ENCODE measurements at places on chromosomes 6 and 20. TPM values are rescaled to one million over a fixed set of nuclear protein-coding genes. Genes with fewer than 3 reads are reported as not detected.

GRCh38 chr6:11139051-11139960, 27.8 kb upstream of the ERVFRD-1 start:
- peak; percentile 94 for DNase-seq

DNA sequence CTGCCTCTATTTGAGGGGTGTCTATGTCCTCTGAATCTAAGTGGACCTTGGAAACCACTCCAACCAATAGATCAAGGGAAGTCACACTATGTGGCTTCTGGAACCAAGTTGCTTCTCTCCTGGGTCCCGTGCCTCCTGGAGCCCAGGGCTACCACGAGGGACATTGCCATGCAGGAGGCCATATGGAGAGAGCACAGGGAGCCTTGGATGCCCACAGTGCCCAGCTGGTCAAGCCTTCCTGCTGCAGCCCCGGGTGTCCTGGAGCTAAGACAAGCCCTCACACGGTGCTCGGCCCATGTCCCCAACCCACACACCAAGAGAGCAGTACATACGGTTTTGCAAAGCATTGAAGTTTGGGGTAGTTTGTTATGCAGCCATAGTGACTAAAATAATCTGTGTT, 231.6 kb downstream of the SYNDIG1 start:
- DNase-seq = no peak

GRCh38 chr6:23566418-23566817, 559.6 kb upstream of the NRSN1 start:
- no peak for DNase-seq

GRCh38 chr20:38962928-38963401, 821 bp downstream of the DHX35 start:
- no peak for DNase-seq

- peak; percentile 89 for DNase-seq
Observed at GRCh38 chr6:42118162-42119001, 24.0 kb downstream of the C6orf132 start.

- peak; percentile 56 for DNase-seq
Observed at GRCh38 chr20:19253916-19254820, 41.7 kb downstream of the SLC24A3 start.

DNA sequence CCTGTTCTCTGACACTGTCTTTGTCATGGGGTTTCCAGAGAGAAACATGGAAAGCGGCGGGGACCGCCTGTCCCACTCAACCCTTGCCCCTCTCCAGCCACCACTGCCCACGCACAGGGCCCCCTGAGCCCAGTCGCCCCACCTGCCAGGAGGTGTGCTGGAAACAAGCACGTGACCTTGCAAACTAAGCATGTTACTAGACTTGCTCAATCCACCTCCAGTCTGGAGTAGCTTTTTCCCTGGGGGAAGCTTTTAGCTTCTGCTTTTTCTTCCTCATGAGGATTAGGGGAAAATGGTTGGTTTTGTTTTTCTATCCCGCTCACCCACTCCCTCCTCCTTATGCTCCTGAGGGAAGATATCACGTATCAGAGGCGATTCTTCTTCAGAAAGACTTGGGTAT, 105.7 kb downstream of the PLEKHG1 start:
- no peak for DNase-seq

DNA sequence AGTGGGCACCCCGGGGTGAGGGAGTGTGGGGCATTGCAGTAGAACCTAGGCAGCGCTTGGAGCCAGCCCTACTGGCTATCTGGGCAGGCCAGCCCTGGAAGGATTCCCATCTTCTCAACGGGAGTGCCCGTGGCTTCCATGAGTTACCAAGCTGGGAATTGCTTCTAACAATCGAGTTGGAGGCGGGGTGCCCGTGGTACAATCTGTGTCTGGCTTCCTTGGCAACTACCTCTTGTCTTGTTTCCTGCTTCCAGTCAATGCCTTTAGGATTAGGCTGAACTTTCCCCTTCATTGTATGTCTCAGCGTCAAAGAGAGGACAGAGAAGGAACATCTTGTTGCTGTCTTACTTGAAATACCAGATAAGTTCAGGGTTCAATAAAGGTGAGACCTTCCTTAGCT, 33.3 kb downstream of the PPP1R14C start:
- DNase-seq = no peak

DNA sequence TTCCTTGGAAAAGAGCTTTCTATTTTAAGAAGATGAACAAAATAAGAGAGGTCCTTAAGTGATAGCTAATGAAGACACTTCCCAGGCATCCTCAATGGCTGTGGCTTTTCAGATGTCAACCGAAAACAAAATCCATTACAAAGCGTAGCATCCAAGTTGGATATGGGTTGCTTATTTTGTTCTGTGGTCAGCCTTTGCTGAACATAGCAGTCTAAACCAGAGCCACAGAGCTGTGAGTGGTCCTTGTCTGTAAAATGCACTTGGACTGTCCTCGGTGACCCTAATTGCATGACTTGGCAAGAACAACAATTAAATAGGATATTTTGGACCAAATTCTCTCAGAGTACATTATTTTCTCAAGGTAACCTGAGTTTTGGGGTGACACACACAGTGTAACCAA, 10.4 kb upstream of the BFSP1 start:
- DNase-seq = no peak

- DNase-seq = no peak
Observed at GRCh38 chr6:128024046-128024445, 123.2 kb upstream of the THEMIS start.

DNA sequence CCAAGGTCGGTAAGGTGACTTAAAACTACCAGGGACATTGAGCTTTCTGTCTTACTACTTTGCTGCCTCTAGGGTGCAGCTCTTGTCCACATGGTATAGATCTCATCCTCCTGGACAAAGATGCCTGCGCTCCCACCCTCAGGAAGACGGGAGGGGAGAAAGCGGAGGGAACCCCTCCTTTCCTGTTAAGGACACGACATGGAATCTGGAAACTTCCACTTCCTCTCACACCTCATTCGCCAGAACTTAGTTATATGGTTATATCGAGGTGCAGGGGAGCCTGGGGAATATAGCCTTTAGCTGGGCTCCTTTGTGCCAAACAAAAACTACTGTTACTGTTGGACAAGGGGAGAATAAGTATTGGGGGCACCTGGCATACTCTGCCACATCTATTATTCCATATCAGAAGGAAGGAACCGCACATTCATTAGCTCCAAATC, 224.3 kb upstream of the TSHZ2 start:
- DNase-seq = peak; percentile 13

- DNase-seq = peak; percentile 50
Observed at GRCh38 chr6:52049252-52050050, 38.0 kb downstream of the PKHD1 start.

DNA sequence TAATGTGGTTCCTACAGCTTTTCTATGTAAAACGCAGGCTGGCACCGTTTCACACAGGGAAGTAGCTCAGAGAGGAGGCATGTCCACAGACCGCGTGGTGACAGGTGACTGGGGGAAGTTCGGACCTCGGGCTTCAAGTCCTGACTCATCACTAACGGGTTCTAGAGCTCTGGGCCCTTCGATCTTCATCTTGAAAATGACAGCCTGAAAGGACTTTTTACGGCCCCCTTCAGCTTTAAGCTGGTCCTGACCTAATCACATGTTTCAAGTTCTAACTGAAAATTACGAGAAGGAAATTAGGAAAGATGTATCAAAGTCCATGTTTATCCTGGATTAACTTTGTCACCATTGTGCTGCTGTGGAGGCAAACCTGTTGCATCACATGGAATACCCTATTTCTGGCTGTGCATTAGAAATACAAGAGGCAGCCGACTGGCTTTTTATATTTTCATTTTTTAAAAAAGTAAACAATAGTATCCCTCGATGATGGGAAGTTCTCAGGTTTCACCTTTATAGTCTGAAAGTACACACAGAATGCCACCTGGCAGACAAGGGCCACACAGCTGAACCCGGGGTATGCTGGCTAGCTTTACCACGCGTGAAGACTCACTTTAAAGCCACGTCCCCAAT, 2.0 kb downstream of the MAN1A1 start:
- no peak for DNase-seq

DNA sequence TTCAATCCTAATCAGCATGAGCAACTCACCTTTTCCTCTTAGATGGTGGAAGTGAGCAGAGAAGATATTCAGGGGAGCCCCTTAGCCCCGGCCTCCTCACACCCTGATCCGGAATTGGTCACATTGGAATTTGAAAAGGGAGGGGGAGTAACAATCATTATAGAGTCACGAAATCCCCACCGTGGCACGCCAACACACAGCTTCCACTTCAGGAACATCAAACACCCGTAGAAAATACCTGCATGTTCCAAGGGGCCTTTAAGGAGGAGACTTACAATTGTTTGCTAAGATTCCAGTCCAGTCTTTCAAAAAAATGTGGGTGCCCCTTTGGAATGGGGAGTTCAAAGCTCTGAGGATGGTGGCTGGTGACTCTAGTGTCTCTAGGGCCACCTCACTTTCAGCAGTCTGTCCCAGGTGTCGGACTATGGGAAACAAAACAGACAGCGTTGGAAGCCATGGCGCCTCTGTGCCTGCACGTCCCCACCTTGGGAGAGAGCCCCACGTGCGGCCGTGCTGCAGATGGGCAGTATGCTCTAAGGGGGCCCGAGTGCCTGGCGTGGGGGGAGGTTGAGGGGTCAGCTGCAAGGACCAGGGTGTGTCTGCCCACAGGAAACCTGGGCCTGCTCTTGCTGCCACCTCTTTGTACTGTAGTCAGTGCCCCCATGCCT, 2.4 kb downstream of the CD93 start:
- no peak for DNase-seq

GRCh38 chr6:78598966-78599365, 268.4 kb upstream of the IRAK1BP1 start:
- DNase-seq = peak; percentile 98

DNA sequence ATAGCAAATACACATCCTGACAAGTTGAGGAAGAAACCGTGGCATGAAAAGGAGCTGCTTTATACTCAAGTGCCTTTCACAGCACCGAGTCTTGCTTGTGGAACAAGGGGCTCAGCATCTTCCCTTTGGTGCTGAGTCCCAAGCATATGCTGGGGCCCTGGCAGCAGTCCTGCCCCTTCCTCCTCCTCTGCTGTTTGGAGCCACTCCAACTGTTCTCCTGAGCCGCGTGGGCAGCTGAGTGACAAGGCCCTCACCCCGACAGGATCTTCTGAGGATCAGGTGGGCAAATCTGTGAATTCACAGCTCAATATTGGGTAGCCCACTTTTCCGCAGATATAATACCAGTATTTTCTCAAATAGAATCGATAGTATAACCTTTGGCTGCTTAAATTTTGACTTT, 24.7 kb downstream of the DACT2 start:
- DNase-seq = no peak

- no peak for DNase-seq
Observed at GRCh38 chr6:25056130-25056529, 120.4 kb upstream of the RIPOR2 start.

DNA sequence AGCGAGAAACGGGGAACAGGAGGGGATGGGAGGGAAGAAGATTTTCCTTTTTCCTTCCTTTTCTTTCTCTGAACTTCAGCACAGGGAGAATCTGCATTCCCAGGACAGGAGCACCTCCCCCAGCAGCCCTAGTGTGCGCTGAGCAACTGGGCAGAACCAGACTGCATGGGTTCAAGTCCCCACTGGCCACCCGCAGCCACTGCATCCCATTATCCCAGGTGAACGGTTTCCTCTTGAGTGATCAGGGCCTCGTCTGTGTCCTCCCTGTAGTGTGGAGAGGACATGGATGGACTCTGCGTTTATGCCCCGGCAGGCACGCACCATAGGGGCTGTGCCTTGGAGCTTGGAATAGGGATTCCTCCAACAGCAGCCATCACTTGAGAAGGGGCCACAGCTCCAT, 53.0 kb downstream of the ANKRD60 start:
- no peak for DNase-seq

HLA-DPB1 gene
- total RNA-seq = not detected

TBC1D32 gene
- 10.2 TPM for total RNA-seq

ARMH2 gene
- not detected for total RNA-seq

PREX1 gene
- total RNA-seq = 0.05 TPM

SLC26A8 gene
- total RNA-seq = not detected

SRC gene
- total RNA-seq = 28.1 TPM

IFNGR1 gene
- 58.4 TPM for total RNA-seq

COL21A1 gene
- 5.4 TPM for total RNA-seq

CD93 gene
- not detected for total RNA-seq
